ENCODE measurements at places on chromosomes 11 and 22.

GRCh38 chr11:60703374-60703773 lies 4.0 kb downstream of the MS4A8 start:
- DNase-seq = no peak

GRCh38 chr11:20122131-20122530 lies 38.1 kb downstream of the DBX1 start:
- no peak for DNase-seq

DNA sequence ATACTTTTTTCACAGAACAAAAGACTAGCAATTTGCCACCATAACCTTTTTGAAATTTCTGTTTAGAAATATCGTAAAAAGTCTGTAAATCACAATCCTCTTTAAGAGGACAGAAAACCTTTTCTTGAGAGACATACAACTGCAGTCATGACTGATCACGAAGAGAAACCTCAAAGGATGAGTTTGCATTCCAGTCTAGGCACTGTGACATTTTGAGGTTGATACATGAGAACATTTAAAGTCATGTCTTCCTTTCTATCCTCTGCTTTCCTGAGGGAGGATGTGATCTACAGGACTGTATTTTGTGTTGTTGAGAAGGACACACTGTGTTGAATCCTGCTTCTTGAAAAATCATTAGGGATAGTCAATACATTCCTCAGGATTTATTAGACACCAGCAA lies 476.7 kb upstream of the CCDC179 start:
- DNase-seq = no peak

DNA sequence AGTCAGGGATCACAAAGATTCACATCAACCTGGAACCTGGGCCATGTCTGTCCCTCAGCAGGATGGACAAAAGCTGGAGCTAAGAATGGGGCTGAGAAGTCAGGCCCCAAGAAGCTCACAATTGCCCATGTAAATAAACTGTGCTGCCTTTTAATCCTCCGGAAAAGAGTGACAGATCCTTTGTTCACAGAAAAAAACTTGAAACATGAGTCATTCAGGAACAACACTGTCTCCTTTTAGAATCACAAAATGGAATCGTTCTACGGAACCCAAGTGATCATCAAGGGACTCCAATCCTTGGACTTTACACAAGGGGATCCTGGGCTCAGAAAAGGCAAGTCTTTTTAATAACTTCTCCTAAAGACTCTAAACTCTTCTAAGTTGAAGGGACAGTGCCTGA lies 36.1 kb downstream of the RELT start:
- no peak for DNase-seq

- DNase-seq = no peak
Observed at GRCh38 chr11:26162291-26162690, 169.6 kb upstream of the ANO3 start.

DNA sequence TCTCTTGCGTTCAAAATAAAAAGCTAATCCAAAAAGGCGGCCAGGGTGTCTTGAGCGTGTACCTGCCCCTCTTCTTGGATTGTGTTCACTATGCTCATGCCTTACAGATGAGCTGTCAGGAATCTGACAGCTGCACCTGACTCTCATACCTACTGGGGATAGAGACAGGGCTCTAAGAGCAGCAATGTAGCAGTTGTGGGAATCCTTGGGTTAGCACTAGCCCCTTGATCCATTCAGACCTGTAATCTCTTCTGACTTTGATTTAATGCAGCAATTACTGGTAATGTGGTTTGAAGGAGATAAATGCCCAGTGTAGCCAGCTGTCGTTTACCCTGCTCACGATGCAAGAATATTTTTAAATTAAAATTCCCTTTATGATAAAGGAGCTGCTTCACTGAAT lies 145.8 kb downstream of the APOL5 start:
- no peak for DNase-seq

- no peak for DNase-seq
Observed at GRCh38 chr11:655036-655726, 18.1 kb downstream of the DRD4 start.

- no peak for DNase-seq
Observed at GRCh38 chr11:134845474-134846327, 433.7 kb upstream of the B3GAT1 start.

DNA sequence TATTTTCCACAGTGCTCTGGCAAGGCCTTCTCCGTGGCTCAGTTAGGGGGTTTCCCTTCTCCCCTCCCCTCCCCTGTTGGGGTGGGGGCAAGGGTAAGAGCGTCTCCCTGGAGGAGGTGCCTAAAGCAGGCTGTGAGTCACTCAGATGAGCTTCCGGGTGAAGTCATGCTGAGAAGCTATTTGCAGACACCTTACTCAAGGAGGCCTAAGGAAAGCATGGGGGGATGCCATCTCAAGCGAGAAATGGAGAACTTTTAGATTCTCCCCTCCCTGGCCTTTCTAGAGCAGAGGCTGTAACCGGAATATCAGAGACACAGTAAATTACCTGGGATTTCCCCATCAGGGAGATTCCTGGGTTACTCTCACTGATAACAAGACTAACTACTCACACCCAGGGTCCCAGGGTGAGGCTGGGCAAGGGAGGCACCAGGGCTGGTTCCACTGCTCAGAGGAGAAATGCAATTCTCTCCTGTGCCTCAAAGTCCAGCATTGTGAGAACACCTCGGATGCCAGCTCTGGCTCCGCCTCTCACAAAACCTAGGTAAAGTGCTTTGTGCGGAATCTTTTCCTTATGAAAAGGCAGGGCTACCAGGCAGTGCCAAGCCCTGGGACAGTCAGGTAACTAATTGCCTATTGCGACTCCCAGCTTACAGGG lies 123.6 kb downstream of the ABTB2 start:
- DNase-seq = no peak

- DNase-seq = no peak
Observed at GRCh38 chr11:57305523-57305922, 19.2 kb downstream of the TNKS1BP1 start.

DNA sequence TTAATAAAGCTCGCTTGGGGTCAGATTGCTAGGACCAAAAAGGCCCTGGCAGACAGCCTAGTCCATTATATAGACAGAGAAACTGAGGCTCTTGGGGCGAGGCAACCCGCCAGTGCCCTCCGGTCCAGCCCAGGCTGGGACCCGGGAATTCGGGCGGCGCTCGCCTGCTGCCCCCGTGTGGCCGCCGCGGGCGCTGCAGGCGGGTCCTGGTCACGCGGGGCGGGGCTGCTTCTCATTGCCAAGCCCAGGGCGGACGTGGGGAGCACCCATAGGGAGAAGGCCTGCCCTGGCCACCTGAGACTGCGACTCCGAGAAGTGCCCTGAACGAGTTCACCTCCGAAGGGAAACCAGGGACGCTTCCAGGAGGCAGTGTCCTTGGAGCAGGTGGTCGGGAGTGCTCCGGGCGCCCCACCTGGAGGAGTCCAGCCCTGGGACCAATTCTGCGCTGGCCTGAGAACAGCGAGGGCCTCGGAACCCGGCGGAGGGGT lies 36.0 kb upstream of the CSNK1E start:
- DNase-seq = no peak

GRCh38 chr11:32422545-32422944 lies 12.8 kb downstream of the WT1 start:
- no peak for DNase-seq

GRCh38 chr11:73308961-73309919 lies 1.2 kb downstream of the ARHGEF17 start:
- peak; percentile 98 for DNase-seq

DNA sequence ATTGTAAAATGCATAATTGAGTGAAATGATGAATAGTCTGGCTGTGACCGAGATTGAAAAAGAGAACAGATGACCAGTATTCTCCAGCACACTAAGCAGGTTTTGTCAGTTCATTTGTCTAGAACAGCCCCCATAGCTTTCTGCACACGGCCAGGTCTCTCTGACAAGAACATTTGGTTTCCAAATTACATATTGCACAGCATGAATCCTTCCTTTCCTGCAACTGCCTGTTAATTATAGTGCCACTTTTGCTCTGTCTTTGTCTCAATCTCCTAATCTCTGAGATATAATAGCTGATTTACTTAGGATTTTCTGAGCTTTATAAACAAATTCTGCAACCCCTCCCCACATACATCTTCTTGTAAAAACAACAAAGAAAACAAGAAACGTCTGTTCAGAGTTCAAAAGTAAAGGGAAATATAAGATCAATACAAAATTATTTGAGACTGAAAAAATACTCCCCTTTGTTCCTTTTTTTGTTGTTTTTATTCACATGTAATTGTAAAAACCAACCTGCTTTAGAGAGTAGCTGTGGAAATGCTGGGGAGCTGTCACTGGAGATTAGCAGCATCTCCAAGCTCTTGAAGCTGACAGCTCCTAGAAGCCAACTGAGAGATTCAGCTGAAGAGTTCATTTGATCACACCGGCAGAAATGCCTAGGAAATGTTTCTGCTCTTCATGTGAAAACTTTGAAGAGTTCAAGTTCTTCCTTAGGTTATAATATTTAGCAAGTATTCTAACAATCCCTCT lies 998.1 kb downstream of the DLG2 start:
- DNase-seq = no peak

DNA sequence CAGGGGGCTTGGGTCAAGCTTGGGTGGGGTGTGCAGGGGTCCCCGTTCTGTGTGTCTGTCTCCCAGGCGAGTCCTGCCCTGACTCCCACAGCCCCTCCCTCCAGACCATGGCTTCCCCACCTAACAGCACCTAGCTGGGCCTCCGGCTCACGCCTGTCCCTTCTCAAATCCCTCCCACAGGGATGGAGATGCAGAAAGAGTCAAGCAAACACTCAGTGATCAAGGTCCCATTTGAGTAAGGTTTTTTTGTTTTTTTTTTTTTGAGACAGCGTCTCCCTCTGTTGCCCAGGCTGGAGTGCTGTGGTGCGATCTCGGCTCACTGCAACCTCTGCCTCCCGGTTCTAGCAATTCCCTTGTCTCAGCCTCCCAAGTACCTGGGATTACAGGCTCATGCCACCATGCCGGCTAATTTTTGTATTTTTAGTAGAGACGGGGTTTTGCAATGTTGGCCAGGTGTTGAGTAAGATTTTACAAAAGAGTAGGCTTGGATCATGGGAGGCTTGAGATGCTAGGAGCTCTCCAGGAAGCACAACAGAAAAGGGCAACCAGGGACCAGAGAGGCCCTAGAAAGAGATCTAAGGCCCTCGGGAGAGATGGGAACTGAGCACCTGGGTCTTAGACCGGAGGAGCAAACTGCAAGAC lies 5.7 kb downstream of the APOBEC3D start:
- no peak for DNase-seq

GRCh38 chr11:117625237-117625636 lies 171.8 kb downstream of the DSCAML1 start:
- no peak for DNase-seq

DNA sequence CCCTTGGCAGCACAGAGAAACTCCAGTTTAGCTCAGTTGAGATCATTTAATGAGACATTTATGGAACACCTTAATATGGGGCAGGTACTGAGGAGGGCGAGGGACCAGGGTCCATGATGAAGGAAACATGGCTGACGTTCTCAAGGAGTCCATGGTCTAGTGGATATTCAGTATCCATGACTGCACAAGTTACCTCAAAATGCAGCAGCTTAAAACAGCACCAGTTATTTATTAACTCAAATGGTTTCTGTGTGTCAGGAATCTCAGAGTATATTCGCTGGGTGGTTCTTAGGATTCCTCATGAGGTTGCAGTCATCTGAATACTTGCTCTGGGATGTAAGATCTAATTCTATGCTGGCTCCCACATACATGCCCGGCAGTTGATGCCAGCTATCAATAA lies 346.8 kb downstream of the LARGE1 start:
- no peak for DNase-seq

GRCh38 chr11:126997196-126997595 lies 3.4 kb downstream of the KIRREL3 start:
- no peak for DNase-seq

- no peak for DNase-seq
Observed at GRCh38 chr11:117664897-117665296, 132.1 kb downstream of the DSCAML1 start.

GRCh38 chr11:9078113-9079086 lies 13.0 kb downstream of the SCUBE2 start:
- DNase-seq = no peak

GRCh38 chr11:134237557-134237922 lies 13.1 kb downstream of the VPS26B start:
- no peak for DNase-seq

DNA sequence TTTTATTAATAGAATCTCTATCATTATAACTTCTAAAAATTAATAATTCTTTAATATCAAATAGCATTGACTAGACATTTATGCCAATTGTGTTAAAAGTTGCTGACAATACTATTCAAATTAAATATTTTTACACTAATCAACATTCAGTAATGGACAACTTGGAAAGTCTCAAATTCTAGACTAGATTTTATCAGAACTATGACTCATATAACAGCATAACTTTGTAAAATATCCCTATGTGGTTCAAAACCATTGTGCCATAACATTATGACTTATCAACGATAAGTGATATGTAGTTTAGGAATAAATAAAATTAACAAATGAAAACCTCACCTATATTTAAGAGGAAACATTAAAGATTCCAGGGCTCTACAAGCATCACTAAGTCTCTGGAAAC lies 291.8 kb downstream of the SBF2 start:
- DNase-seq = no peak

- DNase-seq = no peak
Observed at GRCh38 chr11:18578975-18579598, 9.4 kb downstream of the UEVLD start.

DNA sequence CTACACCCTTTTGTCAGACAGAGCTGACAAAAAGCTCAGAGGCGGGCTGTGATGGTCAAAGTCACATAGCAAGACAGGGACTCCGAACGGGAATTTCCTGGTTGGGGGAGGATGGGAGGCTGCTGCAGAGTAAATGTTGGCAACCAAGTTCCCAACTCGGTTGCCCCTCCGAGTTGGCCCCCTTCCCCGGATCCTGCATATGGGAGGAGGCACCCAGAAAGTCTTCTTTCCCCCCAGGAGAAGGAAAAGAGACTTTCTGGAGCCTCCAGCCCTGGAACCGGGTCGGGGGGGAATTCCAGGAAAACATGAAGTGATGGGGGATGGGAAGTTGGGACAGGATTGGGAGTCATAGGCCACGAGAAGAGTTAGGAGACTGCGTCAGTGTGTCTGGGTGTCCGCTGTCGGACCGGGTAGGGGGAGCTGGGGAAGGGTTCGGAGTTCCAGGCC lies 614 bp downstream of the SELENOM start:
- peak; percentile 67 for DNase-seq

DNA sequence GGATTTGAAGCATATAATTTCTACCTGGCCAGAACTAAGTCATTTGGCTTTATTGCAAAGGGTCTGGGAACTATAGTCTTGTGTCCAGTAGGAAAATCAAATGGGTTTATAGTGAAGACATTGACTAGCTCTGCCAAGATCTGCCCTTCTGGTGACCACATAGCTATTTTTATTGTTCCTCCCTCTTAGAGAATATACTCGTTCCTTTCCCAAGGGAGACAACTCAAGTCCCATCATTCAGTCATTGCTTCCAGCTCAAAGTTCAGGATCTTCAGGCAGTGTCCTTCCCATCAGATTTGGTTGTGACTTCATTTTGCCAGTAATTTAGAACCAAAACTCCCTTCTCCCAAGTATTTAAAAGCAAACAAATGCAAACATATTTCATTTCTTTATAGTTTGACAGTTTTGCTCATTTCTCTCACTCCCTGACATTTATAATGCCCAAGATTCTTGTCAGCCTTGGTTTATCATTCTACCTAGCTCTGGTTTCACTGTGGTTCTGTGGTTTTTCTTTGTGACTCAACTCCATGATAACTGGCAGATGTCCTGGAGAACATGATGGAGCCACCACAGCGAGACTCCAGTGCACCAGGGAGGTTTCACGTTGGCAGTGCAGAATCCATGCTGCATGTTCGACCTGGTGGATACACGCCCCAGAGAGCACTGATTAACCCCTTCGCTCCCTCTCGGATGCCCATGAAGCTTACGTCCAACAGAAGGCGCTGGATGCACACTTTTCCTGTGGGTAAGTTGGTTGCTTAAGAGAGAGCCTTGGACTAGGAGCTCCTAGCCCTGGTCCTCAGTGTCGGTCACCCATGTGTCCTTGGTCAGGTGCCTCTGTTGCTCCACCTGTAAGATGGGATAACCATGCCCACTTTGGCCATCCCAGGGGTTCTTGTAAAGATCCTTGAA lies 64.9 kb downstream of the DEPDC5 start:
- DNase-seq = peak; percentile 33
